ENCODE measurements at places on chromosomes 5 and 9.

DNA sequence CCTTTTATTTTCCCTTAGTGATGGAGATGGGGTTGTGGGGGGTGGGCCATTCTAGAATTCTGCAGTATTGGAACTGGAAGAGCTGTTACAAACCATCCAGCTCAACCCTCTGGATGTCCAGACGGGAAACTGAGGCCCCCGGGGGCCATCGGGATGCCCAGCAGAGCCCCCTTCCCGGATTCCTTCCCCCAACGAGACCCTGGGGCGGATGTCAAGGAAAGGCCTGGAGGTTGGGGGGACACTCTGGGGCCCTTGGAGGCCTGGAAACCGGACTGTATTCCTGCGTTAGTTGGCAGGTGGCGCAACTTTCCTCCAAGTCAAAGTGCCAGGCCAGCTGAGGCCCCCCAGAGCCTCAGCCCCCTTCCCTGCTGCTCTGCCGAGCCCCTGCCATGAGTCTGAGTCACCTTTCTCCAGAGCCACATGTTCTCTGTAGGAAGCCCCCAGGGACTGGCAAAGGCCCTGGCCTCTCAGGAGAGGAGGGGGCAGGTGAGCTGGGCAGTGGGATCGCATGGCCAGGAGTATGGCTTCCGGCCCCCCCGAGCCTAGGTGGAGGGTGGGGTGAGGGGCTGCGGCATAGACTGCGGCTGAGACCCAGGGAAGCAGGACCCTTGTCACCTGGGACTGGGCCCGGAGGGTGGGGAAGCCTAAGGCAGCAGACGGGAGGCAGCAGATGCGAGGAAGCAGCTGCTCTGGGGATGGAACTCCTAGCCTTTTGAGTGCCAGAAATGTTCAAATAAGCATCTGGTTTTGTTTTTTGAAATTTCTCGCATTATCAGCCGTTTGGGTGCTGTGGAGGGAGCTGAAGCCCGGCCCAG, 17.8 kb upstream of the FIBCD1 start:
- no peak for DNase-seq

DNA sequence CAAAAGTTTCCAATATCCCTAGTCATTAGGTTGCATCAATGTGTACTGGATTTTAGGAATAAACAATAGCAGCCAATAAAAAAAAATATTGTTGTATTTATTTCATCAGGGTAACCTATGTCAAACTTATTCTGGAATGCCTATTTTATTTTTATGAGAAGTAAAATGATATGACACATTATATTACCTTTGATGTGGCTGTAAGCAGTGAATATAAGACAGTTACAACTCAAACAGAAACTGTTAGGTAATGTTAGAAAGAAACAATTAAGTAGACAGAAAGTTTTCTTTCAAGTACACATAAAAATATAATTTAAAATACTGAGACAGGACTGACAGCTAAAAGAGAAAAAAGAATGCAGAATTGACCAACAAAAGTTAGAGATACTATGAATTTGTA, 65.5 kb downstream of the GNG10 start:
- no peak for DNase-seq

DNA sequence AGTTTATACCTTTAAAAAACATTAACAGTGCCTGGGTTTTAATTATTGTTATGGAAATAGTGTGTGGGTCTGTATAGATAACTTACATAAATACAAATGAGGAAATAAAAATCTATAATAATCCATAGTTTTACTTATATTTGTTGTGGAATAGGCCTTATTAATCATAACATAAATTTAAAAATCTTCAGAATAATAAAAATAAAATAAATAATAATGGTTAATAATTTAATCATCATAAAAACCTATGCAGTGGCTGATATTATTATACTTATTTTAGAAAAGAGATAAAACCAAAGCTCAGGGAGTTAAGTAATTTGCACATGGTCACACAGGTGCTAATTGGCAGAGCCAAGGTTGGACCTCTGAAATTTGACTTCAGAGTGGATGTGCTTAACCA, 785.3 kb upstream of the SEMA6A start:
- no peak for DNase-seq

DNA sequence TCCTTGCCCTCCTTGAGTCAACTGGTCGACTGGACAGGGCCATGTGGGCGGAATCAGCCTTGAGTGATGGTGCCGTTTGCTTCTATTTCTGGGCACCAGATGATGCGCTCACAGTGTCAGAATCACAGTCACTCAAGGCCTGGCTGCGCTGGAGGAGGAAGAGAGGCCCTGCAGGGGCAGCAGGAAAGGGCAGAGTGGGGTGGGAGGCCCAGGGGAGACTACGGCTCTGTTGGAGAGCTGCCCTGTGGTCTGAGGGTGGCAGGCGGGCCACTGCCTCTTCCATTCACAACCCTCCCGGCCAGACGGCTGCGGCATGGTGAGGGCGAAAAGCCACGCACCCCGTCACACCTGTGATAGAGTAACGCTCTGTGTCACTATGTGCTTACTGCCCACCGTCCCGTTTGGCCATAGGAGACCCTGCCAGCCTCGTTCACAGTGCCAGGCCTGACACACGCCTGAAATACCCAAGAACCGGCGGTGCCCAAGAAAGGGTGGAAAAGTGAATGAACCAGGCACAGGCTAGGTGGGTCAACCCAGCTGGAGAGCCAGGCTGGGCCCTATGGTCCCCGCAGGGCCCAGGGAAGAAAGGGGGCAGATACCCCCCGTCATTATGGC, 9.9 kb downstream of the PLPP7 start:
- no peak for DNase-seq
